NCI-H2081 (cell line): ENCODE measurements at places on chromosomes 7 and 10.

DNA sequence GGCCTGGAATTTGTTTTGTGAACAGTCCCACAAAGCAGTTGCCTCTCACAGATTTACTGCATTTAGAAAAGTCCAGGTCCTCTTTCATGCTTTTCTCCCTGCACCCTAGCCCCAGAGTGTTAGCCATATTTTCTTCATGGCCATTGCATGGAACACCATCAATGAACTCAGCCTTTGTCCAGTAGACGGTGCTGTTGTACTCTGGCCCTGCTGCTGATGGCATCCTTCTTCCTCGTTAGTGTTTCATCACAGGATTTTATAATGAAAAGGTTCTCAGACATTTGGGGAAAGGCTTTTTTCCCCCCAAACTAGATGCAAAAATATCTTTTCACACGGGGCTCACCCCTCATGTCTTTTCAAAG, 93.0 kb upstream of the SLC25A13 start:
- peak; percentile 94 for DNase-seq

GRCh38 chr10:132470410-132471124, 67.0 kb upstream of the INPP5A start:
- DNase-seq = no peak

DNA sequence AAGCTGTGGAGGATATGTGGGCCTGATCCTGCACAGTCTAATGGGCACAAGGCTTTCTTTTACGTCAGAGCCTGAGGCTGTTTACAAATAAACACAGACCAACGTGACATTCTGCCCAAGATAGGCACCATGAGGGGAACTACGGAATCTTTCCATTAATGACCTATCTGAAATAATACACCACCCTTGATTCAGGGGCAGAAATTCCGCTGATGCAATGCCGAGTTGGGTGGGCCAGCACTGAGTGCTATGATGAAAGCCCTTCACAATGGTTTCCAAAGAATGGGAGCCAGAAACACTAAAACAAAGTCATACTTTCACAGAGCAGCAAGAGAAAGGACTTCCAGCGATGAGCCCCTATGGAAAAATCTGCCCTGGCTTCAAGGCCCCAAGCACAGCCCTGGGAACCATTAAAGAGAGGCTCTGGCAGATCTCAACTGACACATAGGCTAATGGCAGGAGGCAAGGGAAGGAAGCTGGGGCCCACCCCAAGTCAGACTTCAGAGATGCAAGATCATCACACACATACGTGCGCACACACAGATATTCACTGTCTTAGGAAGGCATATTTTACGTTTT, 72.2 kb upstream of the DLX6 start:
- no peak for DNase-seq

- no peak for DNase-seq
These were observed 41.9 kb downstream of the CDK1 start for GRCh38 chr10:60820093-60820754.

DNA sequence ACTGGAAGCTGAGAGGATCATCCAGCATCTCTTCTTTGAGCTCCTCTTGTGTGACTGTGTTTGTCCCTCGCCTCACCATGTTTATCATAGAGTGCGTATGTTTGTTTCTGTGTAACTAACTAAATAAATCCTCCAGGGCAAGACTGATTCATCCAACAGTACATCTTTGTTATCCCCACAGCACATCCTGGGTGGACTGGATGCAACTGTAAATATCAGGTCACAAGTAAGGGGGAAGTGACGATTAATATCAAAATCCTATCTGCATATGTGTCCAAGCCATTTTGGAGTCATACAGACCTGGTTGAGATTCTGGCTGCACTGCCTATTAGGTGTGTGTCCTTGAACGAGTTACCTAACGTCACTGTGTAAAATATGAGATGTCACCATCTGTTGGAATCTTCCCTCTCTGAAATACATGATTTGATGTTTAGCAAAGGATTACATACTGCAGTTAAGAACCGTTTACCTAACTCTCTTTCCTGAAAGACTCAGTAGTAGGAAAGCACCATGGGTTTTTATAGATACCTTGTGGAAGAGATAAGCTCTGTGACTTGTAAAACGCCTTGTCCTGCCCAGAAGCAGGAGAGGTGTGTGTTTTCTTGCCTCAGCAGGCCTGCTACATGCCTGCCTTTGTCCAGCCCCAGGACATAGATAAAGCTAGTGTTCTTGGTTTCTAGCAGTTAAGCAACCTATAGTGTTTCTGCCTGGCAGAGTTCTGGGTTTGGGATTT, 25.8 kb downstream of the WBP1L start:
- no peak for DNase-seq

DNA sequence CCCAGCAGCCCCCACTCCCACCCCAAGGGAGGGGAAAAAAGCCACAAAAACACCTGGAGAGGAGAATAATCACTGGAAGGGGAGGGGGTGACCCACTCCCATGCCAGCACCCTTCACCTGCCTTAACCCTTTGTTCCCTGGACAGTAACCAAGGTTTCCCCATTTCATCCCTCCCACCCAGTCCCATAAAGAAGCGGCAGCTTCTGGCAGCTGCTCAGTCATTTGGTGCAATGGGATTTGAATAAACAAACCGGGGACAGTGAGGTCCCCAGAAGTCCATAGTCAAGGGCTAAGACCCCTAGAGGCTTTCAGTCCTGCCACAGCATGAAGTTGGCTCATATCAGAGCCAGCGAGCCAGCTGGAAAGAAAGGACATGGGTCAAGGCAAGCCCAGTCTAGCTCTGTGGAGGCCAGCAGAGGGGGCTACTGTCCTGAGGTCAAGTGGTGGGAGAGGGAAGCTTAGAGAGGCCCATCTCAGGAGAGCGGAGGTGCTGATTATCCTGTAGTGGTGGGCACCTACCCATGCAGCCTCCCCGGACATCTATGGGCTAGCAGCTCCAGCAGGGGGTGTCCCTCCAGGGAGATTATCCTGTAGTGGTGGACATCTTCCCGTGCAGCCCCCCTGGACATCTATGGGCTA, 58.9 kb upstream of the LBX1 start:
- DNase-seq = peak; percentile 55

GRCh38 chr10:71390921-71391690, 5.6 kb upstream of the CDH23 start:
- no peak for DNase-seq

DNA sequence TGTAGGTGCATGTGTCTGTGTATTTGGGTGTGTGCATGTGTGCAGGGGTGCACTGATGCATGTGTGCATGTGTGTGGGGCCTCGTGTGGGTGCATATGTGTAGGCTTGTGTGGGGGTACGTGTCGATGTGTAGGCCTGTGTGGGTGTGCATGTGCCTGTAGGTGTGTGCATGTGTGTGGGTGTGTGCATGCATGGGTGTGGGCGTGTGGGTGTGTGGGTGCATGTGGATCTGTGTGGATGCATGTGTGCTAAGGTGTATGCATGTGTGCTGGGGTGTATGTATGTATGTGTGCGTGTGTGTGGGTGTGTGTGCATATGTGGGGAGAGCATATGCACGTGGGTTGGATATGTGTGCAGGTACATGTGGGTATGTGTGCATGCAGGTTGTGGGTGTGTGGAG, 73.2 kb downstream of the NKX6-2 start:
- DNase-seq = no peak

DNA sequence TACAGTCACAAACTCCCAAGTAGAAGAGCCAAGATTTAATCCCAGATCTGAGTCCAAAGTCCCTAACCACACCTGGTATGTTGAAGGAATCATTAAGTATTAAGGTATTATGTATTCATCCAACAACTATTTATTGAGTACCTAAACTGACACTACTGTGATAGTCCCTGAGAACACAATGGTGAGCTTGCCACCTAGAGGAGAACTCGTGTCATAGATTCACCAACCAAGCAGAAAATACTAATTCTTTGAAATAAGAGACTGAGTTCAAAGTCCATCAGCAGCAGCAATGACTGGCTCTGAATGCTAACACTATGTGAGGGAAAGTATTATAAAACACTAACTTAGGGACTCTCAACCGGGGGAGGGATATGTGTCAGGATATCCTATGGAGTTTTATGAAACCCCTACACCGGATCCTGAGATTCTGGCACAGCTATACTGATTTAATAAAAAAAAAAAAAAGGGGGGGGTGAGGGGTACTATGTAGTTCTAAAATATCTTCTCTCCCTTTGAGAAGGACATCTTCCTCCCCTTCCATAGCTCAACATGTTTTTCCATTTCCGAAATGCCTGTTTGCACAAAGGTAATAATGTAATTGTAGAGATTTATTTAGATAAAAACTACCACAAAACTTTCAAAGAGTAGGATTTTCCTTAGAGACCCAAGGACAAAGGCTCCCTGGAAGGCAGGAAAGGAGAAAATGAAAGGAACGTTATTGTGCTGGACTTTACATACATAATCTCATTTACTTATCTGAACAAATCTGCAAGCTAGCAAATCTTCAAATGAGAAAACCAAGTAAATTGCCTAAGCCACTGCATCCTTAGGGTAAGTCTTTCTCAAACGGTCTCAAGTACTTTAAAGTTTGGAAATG, 1.6 kb downstream of the NCOA4 start:
- DNase-seq = peak; percentile 41

GRCh38 chr7:120064565-120064964, 208.4 kb upstream of the KCND2 start:
- no peak for DNase-seq

DNA sequence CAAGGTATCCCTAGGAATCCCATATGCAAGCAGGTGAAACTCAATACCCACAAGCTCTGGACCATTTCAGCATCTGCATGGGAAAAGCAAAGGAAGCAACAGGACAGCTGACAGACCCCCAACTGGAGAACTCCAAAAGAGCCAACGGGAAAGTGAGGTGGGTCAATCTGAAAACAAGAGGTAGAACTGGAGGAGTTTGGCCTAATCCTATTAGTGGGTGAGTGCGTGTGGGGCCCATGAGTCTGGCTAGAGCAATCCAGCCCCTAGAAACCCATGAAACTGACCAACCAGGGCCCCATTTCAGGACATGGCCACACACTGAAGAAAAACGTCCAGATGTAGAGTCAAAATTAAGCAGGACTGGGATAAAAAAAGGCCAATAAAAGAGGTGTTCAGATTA, 26.6 kb upstream of the WNT8B start:
- DNase-seq = no peak

GRCh38 chr7:151759591-151760042, 117.3 kb downstream of the PRKAG2 start:
- DNase-seq = peak; percentile 87

GRCh38 chr10:87658858-87659555, 671 bp upstream of the PAPSS2 start:
- no peak for DNase-seq

DNA sequence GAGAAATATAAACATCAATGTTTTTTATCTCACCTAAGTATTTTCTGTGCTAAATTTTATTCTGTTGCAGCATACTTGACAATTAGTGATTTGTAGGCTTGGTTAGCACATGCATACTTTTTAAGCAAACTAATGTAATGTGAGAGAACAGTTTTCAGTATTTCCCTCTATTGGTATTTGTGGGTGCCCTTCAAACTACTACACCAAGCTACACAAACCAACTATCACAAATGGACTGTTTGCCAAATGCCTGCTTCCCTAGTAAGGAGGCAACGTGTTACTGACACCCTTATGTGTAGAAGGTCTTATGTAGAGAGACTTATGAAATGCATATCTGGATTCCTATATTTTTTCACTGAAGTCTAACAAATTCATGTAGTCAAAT, 98.4 kb upstream of the FZD1 start:
- no peak for DNase-seq

DNA sequence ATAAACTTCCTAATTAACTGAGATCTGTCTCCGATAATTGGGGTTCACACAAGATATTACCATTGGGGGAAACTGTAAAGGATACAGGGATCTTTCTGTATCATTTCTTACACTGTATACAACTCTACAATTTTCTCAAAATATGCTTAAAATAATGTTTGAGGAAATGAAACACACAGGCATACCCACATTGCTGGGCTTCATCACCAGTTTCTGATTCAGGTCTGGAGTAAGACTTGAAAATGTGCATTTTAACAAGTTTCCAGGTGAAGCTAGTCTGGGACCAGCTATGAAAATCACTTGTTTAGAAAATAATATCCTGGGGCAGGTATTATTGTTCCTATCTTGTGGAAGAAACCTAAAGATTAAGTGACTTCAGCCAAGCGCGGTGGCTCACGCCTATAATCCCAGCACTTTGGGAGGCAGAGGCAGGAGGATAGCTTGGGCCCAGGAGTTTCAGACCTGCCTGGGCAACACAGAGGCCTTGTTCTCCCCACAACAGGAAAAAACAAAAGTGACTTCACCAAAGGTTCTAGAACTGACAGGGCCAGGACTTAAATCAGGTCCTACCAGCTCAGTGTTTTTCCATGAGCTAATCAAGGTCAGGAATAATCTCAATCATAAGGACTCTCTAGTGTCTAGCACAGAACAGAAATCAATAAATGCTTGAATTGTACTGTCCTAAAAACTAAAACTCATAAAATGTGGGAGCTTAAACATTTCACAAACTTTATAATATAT, 12.6 kb downstream of the TOMM7 start:
- no peak for DNase-seq

GRCh38 chr10:520402-520787, 169.1 kb downstream of the DIP2C start:
- DNase-seq = no peak

- no peak for DNase-seq
These were observed 1.1 kb upstream of the ARPC1A start for GRCh38 chr7:99324559-99324958.

GRCh38 chr10:77555591-77556212, 81.9 kb downstream of the KCNMA1 start:
- no peak for DNase-seq

DNA sequence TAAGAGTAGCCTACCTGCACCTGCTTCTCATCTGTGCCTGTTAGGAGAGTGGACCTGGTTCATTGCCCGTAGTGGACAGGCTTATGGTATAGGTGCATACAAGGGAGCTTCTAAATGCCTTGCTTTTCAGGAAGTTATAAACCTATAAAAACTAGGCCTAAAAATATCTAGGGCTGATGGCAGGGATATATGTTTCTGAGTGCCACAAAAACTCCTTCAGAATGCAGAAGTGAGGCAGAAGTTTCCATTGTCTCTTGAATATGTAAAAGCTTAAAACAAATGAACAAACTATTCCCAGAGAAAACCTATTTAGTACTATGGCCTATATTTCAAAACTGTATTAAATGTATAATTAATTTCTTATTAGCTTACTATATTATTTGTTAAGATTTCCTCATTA, 91.8 kb downstream of the RNLS start:
- DNase-seq = no peak

DNA sequence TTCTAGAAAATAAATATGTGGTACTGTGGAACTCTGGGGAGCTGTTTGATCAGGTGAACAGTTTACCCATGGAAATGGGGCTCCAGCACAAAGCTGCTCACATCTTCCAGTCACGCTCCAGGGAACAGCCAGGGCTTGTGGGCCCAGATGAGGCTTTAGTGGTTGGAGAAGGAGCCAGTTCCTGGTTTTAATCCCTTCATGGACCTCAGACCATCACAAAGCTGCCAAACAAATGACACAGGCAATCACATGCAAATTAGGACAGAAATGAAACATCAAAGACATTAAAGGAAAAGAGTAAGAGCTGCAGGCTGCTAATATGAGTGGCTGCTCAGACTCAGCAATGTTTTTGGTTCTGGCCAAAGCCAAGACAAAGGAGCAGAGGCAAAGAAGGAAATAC, 2.2 kb upstream of the ATP6V0E2 start:
- no peak for DNase-seq
